ENCODE measurements at places on chromosomes 13 and 19.
A peak's percentile ranks its signal among the peaks of the same experiment; 100 is the strongest.

DNA sequence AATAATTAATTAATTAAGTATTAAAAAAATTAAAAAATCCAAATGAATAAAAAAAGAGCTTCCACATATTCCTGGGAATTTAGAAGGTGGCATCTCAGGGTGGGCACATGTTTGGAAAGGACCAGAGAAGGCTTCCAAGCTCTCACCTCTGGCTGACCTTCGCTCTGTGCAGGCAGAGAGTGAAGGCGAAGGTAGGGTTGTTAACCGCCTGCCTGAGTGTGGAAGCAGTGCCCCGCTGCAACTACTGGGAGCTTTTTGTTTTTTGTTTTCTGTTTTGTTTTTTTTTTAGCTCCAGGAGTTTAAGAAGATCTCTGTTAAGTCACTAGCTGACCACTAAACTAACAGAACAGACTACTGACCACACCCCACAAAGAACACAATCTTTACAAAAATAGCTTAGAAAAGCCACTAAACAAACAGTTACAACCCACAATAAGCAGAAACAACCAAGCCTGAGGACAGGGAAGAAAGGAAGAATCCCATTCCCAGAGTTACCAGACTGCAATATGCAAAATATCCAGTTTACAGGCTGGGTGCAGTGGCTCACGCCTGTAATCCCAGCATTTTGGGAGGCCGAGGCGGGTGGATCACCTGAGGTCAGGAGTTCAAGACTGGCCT lies 11.4 kb downstream of the ZNF541 start:
- no peak for DNase-seq

- DNase-seq = no peak
Measured at GRCh38 chr13:79937311-79937710, 403.6 kb downstream of the SPRY2 start.

DNA sequence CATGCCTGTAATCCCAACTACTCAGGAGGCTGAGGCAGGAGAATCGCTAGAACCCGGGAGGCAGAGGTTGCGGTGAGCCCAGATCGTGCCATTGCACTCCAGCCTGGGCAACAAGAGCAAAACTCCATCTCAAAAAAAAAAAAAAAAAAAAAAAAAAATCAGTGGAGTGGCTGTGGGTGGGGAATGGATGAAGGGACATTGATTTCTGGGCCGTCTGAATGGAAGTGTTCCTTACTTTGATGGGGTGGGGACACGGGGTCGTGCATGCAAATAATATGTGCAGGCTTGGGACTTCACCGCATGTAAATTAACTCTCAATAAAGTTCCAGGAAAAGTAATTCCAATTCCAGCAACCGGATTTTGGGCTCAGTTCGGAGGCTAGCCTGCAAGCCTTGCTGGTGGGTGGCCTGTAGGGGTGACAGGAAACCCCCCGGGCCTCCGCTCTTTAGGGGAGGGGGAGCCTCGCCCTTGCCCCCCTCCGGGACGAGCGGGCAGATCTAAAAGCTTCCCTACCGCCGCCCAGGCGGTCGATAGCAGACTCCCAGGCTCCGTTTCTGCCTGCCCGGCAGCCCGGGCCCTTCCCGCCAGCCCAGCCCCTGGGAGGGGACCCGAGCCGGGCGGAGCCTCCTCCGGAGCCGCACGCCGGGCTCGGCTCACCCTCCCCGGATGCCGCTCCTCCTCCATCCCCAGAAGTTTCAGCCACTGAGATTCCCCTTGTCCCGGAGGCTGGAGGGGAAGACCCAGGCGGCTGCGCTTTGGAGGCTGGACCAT lies 48.0 kb upstream of the ADGRE5 start:
- DNase-seq = no peak

DNA sequence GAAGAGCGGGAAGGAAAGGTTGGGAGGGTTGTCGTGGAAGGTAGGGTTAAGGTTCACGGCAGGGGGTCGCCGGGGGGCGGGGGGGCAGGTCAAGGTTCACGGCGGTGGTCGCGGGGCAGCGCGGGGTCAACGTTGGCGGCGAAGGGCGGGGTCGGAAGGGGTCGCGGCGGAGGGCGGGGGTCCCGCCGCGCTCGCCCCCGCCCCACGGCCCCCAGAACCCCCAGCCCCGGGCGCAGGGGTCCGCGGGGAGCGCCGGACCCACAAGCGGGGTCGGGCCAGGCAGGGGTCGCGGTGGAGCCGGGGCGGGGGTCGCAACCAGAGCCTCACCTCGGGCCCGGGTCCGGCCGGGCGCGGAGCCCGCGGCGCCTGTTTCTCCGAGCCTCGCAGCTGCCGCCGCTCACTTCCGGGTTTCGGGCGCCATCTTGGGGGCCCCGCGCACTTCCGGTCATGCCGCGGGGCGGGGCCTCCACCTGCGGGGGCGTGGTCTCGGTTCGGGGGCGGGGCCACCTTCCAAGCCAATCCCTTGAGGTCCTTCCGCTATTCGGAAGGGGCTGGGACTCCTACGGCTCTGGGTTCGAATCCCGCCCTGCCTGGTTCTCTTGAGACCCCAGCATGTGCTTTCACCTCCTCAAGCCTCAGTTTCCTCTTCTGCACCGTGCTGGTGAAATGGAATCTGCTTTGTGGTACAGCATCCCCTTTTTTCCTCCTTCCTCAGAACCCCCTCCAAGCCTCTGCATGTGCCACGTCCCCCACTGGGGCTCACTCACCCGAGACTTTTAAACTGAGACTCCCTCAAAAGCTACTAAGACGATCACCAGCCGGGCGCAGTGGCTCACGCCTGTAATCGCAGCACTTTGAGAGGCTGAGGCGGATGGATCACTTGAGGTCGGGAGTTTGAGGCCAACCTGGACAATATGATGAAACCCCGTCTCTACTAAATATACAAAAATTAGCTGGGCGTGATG lies at the start of gene SBNO2:
Gene SBNO2 (minus strand): TSS at position 424 of the 965 bp plus-strand sequence. CDS start 19,992 bp downstream, outside the sequence.
- DNase-seq = peak; percentile 58

GRCh38 chr19:53870485-53870844 lies 2.8 kb downstream of the MYADM start:
- DNase-seq = peak; percentile 91

DNA sequence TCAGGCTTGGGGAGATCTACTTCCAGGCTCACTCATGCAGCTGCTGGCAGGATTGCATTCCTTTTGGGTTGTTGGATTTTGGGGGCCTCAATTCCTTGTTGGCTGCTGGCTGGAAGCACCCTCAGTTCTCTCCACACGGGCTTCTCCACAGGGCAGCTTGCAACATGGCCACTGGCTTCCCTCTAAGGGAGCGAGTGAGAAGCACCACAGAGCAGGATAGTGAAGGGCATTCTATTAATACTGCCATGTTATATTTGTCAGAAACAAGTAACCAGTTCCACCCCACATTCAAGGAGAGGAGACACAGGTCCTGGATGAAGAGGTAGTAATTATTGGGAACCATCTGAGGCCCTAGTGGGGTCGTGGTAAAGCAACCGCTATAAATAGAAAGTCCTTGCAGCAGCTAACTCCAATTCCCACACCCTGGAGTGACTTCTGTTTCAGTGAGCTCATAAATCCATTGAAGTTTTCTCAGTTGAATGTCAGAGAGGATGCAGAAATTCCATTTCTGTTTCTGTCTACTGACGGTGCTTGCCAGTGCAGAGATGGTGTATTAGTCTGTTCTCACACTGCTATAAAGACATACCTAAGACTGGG lies 558.9 kb downstream of the IRS2 start:
- DNase-seq = no peak

GRCh38 chr19:38095411-38096308 lies 128.4 kb downstream of the DPF1 start:
- peak; percentile 74 for DNase-seq

DNA sequence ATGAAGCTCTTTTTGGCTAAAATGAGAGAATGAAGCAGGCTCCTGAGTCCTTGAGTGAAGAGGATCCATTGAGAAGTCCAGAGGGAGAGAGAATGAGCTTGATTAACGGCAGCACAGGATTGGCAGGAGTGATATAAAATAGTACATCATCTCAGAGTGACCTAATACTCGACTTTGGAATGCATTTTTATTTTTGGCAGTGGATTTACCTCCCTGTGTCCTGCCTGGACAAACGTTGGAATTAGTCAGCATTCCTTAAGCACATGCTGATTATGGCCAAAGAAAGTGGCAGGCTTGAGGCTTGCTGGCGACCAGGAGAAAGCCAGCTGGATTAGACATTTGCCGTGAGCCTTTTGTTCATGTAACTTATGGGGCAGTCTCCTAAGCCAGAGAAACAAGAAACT lies 22.9 kb downstream of the LRCH1 start:
- no peak for DNase-seq

GRCh38 chr19:11066326-11066725 lies 22.9 kb upstream of the LDLR start:
- DNase-seq = no peak

- DNase-seq = no peak
Measured at GRCh38 chr19:1428738-1429391, 9.3 kb upstream of the RPS15 start.

DNA sequence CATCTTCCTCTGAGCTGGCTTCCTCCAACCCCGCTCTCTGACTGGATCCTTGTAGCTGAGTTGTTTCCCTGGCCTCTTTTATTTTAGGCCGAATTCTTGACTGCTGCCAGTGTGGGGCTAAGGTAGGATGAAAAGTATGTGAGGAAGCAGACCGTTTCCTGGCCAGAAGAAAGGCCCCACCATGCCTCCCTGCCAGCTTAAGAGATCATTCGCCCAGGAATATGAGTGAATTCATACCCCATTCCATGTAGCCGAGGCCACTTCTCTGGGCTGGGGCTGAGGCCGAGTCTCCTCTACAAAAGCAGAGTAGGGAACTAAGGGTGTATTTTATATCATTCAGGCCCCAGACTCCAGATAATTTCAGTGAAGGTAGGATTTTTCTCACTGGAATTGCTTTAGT lies 32.3 kb downstream of the NFIX start:
- DNase-seq = no peak

GRCh38 chr13:74036373-74036772 lies 97.8 kb downstream of the KLF12 start:
- DNase-seq = no peak

- no peak for DNase-seq
Measured at GRCh38 chr13:101309014-101309619, 107.2 kb downstream of the NALCN start.

GRCh38 chr19:43842007-43842406 lies 14.9 kb downstream of the ZNF283 start:
- no peak for DNase-seq

GRCh38 chr13:77034881-77035280 lies 7.9 kb upstream of the FBXL3 start:
- DNase-seq = no peak

GRCh38 chr19:16566161-16566560 lies 6.1 kb downstream of the SLC35E1 start:
- peak; percentile 59 for DNase-seq

GRCh38 chr19:36265856-36266374 lies 51.0 kb downstream of the ZNF146 start:
- DNase-seq = no peak

DNA sequence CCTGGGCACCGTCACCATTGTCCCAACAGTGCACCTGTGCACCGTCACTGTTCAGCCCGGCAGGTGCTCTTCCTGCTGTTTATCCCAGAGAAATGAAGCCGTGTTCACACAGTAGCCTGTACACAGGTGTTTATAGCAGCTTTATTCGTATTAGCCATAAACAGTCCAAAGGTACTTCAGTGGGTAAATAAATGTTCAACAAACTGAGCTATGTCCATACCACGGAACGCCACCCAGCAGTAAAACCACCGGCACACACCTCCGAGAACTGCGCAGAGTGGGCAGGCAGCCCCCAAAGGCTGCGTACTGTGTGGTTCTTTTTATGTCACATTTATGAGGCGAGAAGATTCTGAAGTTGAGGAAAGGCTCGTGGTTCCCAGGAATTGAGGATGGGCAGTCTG lies 44.9 kb upstream of the DCUN1D2 start:
- DNase-seq = no peak

DNA sequence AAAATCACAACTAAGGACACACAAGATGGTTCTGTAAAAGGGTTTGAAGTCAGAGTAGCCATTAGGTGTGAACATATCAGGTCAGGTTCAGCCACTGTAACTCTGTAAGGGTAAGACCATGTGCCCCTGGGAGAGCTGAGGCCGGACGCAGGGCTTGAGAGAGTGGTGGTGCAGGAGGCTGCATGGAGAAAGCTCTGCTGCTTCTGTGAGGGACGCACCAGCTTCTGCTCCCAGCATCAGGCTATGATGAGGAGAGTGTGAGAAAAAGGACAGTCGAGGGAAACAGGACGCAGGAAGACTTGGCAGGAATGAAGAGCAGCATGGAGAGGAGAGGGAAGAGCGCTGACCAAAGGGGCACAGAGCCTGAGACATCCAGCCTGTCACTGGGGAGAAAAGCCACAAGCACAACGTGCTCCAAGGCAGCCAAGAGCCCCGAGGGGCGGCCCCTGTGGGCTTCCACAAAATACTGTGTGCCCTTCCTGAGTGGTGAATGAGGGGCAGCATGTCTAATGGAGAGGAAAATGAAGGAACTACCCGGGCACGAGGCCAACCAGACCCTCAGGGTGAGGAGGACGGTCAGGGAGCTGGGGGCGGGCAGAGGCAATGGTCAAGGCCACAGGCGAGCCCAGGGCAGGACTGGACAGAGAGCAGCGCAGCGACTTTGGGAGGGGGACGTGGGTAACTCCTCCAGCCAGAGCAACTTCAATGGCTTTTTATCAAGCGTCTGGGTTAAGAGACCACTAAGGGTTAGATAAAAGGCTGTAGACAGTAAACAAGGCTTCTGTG lies 107.7 kb downstream of the COL4A1 start:
- DNase-seq = no peak
